ENCODE measurements at places on chromosomes 6 and 20.
A peak's percentile ranks its signal among the peaks of the same experiment; 100 is the strongest.

DNA sequence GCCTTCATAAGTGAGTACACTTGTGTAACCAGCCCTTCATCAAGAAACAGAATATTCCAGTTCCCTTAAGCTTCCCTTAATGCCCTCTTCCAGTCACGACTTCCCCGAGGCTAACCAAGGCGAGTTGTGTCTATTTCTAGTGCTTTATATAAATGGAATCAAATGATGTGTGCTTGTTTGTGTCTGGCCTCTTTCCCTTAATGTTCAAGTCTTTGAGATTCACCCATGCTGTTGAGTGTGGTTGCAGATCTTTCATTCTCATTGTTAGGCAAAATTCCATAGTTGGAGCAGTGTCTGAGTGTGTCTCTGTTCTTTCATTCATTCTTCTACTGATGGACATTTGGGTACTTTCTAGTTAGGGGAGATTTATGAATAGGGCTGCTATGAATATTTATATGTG is 135.0 kb downstream of the CEBPB start:
- no peak for DNase-seq

DNA sequence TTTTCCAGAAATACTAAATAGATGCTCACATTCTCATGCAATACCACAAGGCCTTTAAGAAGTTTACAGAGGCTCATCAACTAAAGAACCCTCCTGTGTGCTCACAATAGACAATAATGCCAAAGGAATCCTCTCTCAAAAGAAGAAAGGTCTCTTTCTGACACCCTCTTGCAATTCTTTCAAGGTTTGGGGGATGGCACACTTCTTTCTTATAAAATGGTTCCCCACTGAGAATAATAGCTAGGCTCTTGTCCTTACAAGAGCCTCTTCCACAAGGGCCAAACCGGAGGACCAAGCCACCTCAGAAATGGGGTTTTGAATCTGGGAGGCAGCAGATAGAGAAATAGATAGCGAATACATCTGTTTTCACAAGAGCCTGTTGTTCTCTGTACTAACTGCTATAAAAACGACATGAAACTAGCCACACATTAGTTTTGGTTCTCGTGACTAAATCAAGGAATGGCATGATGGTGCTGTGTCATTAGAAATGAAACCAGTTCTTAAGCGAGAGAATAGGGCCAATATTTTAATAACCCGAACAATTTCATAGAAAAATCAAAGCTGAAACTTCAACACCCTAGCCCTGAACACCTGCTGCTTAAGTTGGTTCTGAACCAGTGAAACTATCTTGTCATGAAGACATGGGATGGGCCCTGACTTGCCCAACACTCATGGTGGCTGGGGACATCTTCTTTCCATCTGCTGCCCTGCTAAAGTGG is 81.1 kb downstream of the PRDM1 start:
- DNase-seq, result no peak

- no peak for DNase-seq
These were observed 82.7 kb downstream of the DLL1 start for GRCh38 chr6:170208182-170208601.

GRCh38 chr6:27720607-27721580 is 191.3 kb downstream of the OR2B2 start:
- no peak for DNase-seq

DNA sequence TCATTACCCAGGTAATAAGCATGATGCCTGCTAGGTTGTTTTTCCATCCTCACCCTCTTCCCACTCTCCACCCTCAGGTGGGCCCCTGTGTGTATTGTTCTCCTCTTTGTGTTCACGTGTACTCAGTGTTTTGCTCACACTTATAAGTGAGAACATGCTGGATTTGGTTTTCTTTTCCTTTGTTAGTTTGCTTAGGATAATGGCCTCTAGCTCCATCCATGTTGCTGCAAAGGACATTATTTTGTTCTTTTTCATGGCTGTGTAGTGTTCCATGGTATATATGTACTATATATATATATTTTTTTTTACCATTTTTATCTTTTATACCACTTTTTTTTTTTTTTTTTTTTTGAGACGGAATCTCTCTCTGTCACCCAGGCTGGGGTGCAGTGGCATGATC is 71.9 kb downstream of the RSPH3 start:
- no peak for DNase-seq

DNA sequence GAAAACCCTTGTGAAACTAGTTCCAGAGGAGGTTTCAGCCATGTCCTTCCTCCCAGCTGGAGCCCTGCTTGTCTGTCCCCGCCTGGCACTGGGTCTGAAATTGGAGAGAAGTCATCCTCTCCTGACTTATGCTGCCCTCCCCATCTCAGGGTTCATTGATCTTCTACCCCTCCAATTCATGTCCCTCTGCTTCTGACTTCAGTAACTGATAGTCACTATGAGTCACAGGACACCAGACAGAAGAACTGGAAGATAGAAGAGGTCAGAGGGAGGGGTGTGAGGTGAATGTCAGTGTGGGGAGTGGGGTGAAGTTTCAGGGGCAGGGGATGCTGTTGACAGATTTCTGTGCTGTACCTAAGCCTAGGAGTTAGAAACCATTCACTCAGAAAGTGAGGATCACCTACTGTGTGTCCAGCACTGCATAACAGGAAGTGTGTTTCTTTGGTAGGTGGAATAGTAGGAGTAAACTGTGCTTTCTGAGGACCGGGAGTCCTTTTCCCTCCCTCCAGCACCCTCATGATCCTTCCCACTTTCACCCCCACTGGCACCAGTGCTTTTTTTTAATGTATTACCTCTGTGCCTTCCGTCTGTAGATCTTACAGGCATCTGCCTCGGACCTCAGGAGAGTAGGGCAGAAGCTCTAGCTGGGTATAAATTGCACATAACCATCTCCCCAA is 627 bp upstream of the RPP21 start:
- DNase-seq, result no peak

DNA sequence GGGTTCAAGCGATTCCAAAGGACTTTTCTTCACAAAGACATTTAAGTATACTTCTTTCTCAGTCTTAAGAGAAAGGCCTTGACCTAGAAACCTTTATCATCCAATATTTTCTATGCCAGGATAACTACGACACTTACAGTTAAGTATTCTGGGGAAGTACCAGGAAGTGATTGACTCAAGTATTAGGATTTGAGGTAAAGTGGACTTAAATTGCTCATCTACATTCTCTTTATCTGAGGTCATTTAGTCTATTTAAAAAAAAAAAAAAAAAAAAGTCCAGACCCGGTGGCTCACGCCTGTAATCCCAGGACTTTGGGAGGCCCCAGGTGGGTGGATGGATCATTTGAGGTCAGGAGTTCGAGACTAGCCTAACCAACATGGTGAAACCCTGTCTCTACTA is 114.7 kb downstream of the ZFAND3 start:
- DNase-seq, result no peak

DNA sequence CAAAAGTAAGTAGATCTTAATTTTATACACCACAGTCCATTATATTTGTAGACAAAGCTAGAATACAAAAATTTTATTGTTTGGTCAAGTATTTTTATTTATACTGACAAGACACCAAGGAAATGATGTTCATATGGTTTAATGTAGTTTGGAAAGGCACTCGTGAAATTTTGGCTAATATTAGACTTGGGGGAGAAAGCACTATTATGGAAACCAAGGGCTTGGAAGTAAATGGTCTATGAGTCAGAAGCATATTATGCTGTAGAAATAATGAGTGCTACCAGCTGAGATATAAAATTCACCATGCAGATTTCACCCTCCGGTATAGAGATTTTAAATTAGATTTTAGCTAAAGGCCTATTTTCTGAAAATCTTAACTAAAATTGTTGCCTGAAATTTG is 233.6 kb downstream of the KCNQ5 start:
- no peak for DNase-seq

GRCh38 chr6:89411145-89412070 is 665 bp downstream of the RRAGD start:
- peak; percentile 14 for DNase-seq

DNA sequence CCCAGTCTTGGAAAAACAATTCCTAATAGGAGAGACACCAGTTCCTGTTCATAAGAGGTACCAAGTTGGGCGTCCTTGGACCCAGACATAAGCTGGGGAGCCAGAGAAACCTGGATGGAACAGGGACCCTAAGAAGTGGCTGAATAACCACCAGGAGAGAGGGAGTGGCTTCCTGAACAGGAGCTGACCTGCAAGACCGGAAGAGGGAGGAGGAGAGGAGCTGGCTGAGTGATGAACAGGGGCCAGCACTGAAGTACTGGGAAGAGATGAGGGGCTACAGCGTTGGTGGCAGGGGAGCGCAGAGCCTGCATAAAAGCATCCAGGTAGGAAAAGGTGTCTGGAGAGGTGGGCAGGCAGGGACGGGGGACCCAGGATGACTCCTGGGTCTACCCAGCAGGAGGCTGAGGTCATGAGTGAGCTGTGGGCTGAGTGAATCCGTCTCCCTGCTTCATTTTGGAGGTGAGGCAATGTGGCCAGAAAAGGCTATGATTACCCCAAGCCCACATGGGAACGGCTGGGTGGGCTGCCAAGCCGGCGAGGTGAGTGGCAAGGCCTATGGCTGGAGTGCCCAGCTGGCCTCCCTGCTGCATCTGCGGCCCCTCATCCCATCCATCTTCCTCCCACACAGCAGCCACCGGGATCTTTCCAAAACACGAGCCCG is 34.4 kb upstream of the ZFAND3 start:
- DNase-seq, result no peak

- peak; percentile 8 for DNase-seq
These were observed 15.7 kb downstream of the ADISSP start for GRCh38 chr20:3751675-3752385.

DNA sequence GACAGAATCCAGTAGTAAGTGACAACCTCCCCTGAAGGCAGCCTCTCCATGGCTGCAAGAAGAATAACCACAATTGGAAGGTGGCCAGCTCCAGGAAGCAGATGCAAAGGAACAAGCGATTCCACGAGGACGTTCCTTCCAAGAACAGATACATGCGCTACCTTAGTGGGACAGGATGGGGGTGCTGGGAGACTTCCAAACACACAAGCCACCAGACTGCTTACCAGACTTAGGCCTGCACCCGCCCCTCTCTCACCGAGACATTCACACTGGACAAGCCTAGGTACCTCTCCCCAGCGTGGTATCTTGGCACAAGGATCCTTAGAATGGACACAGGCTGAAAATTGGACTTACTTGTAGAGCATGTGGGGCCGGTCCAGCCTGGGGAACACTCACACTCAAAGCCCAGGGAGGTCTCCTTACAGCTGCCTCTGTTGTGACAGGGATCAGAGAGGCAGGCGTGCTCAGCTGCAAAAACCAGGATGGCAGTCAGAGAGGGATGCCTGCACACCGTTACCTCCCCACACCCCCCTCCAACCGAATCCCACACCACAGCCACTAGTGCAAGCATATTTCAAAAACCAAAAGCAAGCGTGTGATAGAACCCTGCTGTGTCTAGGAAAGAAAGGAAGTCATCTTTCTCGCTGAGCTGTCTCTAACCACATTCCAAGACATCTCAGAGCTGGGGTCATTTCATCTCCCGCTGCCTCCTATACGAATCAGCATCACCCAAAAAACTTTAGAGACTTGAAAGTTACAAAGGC is 22.4 kb downstream of the JAG1 start:
- no peak for DNase-seq

- DNase-seq, result no peak
These were observed 236.8 kb upstream of the MARCKS start for GRCh38 chr6:113620386-113620785.

Measured in stimulated activated CD8-positive, alpha-beta memory T cell treated with anti-CD3 and anti-CD28 coated beads, Interleukin-12 subunit alpha, Interleukin-12 subunit beta, amount 100 ng/mL, for 4 hours (primary cell).